ENCODE measurements at places on chromosomes 2 and 18.

- no peak for DNase-seq
These were observed 241.4 kb downstream of the ZNF385B start for GRCh38 chr2:179619947-179620467.

DNA sequence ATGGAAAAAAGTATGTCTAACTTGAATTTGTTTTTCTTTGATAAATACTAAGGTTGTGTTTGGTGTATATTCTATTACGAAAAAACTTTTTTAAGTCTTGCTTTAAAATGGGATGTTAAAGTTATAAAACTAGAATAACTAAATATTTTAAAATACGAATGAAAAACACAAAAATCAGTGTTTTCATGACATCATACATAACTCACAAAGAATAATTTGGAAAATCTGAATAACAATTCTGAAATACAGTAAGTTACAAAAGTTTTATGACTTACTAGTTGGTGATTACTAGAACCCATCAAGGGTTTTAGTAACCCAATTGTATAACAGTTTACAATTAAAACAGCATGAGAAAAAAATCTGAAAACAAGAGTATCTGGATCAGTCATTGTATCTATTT lies 61.2 kb downstream of the PIGN start:
- no peak for DNase-seq

DNA sequence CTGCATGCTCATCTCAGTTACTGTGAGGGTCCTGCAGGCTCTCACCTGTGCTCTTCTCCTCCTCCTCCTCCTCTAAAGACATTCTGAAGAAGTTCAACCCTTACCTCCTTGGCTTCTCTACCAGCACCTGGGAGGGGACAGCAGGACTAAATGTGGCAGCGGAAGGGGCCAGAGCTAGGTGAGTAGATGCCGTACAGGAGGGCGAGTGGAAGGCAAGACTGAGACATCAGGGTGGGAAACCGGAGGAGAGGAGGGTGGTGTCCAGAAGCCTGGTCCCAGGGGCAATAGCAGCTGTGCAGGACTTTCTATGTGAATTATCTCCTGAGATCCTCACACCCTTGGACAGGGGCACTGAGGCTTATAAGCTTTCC lies 124.9 kb downstream of the PLB1 start:
- DNase-seq: no peak

GRCh38 chr18:31583185-31583854 lies 8.4 kb upstream of the TTR start:
- DNase-seq: no peak

- no peak for DNase-seq
These were observed 1.0 kb upstream of the ACTR3 start for GRCh38 chr2:113888641-113889470.

GRCh38 chr2:170227951-170228350 lies 50.0 kb downstream of the MYO3B start:
- no peak for DNase-seq

DNA sequence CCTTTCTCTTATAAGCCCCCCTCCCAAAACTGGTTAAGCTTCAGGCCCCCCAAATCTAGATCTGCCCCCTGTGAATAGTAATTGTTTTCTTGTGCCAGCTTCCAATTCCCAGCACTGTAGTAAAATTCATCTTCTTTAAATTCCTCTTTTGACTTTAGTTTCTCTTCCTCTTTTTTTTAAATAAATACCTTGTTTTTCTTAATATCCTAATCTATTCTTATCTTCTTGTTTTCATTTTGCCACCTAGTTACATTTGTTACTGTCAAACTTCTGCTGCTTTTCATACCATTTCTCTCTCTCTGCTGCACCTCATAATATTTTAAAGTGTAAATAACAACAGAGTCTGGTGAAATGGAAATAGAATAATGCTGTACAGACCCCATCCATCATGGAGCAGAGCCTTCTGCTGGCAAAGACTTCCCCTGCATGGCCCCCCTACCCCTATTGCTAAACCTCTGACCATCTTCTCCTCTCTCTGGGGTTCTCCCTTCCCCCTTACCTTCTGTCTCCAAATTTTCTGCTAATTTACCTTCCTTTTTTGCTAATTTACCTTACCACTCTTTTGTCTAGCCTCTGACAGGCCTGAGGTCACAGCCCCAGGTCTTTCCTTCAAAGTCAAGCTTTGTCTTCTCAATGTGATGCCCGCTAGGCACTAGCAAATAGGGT lies 94.9 kb upstream of the PAPOLG start:
- DNase-seq: no peak

- DNase-seq: no peak
These were observed 284.4 kb downstream of the AFF3 start for GRCh38 chr2:99857867-99858444.

DNA sequence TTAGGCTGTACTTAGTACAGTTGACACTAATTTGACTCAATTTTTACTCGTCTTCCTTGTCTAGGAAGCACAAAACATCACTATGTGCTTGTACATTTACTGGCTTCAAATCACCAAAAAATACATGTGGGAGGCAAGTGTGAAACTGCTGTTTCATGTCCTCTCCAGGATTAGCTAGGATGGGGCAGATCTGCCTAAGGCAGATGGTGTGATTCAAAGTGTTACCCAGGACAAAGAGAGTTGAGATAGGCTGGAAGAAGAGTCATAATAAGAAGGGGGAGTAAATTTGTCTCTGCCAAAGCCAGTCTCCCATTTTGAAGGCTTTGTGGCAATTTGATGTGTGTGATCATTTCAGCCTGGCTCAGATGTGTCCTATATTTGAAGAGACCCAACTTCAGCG lies 821.6 kb upstream of the ZEB2 start:
- no peak for DNase-seq

GRCh38 chr18:36186461-36187192 lies 670 bp upstream of the MOCOS start:
- no peak for DNase-seq

- no peak for DNase-seq
These were observed 295.1 kb downstream of the ASXL3 start for GRCh38 chr18:33873112-33873511.

DNA sequence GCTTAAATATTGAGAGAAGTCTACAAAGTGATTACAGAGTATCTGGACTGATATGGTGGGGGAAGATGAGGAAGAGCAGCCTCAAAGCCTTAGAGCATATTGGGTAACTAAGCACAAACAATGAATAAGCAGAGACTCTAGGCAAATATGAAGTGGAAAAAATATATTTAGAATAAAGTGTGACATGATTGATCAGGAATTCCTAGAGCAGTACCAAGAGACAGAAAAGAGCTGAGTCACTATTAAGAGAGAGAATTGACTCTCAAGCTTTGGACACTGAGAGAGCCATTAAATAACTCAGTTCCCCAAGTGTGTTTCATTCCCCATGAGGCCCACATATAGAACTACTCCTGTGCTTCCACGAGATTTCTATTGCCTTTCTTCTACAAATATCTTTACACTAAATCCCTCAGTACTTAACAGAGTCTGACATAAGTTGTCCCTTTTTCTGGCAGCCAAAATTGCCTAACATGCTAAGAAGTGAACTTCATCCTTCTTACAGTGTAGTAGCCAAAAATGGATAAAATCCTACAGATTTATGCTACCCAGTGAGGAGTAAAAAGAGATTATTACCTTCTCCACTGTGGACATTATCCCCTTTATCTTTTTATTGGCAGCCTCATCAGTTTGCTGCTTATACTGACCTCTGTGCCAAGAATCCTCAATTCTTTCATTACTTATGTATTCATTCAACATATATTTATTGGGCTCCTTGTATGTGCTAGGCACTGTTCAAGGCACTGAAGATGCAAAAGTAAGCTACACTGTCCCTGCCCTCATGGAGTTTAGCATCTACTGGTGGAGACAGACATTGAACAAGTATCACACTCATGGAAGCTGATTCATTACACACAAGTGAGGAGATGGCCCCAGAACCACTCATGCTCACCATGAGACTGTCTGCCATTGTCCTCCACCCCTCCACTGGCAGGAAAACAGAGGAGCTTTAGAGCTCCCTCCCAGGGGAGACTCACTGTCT lies 45.4 kb downstream of the SLC40A1 start:
- DNase-seq: peak; percentile 18

DNA sequence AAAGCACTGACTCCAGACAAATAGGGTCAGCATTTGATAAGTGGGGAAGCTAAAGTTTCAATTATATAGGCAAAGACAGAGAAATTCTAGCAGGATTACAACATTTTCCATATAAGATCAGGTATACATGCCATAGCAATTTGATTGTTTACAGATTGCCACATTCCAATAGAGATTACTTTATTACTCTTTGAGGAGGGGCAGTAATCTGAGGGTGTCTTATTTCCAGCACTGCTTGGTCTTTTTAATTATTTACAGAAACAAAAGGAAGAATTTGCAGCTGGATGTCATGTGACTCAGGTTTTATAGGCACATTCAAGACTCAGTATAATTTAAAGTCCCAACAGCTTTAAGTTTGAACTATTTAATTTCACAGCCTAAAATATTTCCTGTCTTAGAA lies 42.5 kb upstream of the GPR39 start:
- no peak for DNase-seq

GRCh38 chr18:49100226-49100968 lies 149.6 kb upstream of the SMAD7 start:
- DNase-seq: no peak

DNA sequence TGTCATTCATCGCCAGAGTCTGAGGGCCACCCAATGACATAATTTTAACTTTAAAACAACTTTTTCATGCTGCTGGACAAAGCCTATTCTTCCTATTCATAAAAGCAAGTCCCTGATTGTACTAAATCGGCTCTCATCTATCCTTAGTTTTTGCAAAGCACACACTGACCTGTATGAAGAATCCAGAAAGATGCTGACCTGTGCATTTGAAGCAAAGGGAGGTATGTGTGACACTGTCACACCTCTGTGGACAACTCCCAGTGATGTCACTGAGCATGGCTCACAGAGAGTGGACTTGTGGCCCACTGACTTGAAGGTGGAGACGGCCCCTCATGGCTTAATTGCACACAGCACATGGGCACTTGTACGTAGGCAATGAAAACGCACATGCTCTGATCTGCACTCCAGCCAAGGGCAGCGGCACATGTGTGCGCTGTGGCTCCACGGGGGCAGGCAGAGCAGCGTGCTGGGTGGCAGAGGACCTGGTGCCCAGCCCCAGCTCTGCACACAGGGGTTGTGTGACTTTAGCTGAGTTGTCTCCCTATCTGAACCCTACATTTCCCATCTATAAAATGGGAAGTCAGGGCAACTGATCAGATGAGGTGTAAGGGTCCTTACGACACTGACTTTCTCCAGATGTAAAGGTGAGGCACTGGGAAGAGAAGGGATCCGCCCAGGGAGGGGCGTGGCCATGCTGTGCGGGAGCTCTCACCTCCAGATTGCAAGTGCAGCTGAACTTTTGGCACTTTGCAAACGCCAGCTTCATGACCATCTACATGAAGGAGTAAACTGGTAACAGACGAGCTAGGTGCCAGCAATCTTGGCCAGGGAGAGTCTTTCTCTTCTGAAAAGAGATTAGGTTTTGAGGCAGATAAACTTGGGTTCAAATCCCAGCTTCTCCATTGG lies 14.3 kb upstream of the ODC1 start:
- DNase-seq: no peak

DNA sequence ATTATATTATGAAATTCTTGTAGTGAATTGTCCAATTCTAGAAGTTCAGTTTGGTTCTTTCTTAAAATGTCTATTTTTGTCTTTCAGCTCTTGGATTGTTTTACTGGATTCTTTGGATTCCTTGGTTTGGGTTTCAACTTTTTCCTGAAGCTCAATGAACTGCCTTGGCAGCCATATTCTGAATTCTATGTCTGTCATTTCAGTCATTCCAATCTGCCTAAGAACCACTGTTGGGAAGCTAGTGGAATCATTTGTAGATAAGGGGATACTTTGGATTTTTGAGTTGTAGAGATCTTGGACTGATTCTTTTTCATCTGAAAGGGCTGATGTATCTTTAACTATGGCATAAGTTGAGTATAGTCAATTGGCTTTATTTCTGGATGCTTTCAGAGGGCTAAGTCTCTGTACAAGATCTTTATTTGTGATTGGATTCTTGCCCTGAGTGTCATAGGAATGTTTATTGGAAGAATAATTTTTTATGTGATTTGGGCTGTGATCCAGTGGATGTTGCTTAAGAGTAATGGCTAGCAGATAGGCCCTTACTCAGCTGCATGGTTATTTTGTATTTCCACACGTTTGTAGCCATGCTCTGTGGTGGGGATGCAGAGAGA lies 42.3 kb downstream of the SERPINB7 start:
- DNase-seq: no peak

DNA sequence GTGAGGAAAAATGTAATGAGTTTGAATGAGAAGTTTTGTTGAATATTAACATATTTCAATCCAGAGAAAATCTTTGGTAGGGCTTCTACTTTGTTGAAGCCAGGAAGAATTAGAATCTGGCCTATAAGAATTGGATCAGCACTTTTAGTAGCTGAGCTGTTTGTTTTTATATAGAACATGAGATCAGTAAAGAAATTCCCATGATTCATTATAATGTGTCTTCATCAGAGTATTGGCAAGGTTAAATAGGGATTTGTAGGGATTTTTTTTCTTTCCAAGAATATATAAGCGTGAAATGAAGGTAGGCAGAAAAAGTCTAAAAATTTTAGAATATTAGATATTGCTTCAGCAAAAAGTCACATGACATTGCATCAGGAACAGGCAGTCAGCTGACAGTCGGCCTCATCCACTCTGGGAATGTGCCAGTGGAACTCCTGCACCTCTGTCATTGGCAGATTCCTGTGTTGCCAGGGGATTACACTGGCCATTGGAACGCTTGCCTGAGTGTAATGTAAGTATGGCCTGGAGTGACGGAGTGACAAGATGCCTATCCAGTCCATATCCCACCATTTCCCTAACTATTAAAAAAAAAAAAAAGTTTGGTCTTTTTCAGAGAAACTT lies 60.6 kb downstream of the SERTAD2 start:
- no peak for DNase-seq

- no peak for DNase-seq
These were observed 88.2 kb downstream of the TMEM131 start for GRCh38 chr2:97907369-97908100.

DNA sequence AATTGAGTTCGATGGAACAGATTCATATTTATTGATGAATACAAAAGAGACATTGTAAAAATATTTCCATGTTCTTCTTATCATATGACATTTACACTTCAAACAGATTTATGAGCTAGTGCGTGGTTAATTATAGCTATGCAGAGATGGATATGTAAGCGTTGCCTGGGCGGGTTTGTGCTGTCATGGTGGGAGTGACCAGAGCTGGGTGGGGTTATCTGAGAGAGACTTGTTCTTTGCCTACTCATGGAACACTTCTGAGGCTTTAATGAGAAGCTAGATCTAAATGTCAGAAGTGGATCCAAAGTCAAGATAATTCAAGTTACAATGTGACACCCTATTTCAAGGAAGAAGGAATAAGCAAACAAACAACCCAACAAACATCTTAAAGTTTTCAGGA lies 162.3 kb upstream of the ZEB2 start:
- DNase-seq: peak; percentile 57

- DNase-seq: no peak
These were observed 14.8 kb upstream of the ALPI start for GRCh38 chr2:232441147-232441651.

- DNase-seq: no peak
These were observed 188.1 kb downstream of the CAMKMT start for GRCh38 chr2:44549856-44550255.

GRCh38 chr2:60830991-60831390 lies 50.4 kb upstream of the REL start:
- DNase-seq: no peak
